Activated CD4-positive, alpha-beta T cell treated with anti-CD3 and anti-CD28 coated beads, Interleukin-2, Interleukin-4, amounts not matched to agents 100 ng/mL and 50 ng/mL, durations not matched to agents 16 hours and 8 hours (primary cell): ENCODE measurements at places on chromosomes 13 and 19.

- no peak for DNase-seq
Observed at GRCh38 chr19:8499048-8499833, 3.2 kb downstream of the PRAM1 start.

DNA sequence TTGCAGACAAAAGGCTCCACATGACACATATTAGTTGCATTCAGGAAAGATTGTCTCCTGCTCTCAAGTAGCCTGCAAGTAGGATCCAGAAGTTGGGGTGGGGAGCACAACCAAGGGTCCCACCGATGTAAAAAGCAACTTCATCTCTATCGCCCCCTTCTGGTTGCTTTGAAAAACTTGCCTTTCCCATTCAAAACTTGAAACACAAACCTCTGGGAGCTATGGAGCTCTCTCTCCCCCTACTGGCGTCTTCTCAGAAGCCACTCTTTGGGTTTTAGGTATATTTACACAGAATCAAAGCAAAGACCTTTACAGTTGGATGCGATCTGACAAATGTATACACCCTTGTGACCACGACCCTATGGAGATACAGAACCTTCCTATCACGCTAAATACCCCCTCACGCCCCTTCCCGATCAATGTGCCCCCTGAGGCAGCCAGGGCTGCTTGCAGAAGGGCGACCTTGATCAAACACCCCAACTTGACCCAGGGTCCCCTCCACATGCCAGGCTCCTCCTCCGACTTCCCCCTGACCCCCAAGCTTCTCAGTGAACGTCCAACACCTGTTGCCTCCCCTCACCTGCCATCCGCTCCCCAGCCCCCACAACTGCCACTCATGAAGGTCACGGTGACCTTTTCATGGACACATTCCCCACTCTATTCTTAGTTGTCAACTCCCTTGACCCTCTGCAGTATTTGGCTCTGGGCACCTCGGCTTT, 10.1 kb downstream of the NOSIP start:
- DNase-seq, result peak; percentile 85

DNA sequence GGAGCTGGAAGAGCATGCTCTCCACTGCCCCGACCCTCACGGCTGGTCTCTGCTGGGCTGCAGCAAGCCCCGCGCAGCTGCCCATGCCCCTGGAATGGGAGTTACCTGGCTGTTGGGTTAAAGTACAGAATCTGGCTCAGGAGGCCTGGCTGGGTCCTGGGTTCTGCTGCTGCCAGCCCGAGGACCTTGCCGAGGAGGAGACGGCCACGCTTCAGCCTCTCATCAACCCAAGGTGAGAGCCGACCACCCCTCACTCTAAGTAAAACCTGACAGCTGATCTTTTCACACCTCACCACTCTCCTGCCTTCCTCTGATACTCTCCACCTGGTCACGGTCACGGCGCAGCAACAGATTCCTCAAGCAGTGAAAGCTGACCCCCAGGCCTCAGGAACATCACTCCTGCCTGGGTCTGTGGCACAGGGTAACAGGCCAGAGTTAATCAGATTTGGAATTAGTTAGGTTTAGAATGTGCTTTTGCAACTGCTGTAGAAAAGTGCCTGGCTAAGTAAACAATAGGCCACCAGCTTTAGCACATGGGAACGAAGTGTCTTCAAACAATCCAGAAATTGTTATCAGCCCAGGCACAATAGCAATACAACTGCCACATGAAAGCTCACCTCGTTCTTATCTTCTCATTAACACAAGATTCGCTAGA, 20.5 kb downstream of the RAB20 start:
- DNase-seq, result no peak

- no peak for DNase-seq
Observed at GRCh38 chr19:39434123-39435076, 1.3 kb downstream of the RPS16 start.

GRCh38 chr13:102907886-102908515, 62.2 kb downstream of the ERCC5 start:
- no peak for DNase-seq

DNA sequence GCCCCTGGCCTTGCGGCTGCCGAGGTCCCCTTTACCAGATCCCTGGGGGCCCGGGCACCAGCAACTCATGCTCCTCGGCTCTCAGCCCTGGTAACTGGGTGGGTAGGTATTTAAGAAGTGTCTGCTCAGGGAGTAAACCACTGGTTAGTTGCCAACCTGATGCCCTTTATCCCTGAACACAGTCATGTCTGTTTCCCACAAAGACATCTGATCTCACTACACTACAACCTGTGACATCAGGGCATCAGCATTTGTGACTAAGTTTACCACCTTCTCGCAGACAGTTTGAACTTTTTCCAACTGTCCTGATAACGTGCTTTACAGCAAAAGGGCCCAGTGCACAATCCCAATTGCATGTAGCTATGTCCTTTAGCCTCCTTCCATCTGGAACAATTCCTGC, 22.0 kb downstream of the GGACT start:
- no peak for DNase-seq

DNA sequence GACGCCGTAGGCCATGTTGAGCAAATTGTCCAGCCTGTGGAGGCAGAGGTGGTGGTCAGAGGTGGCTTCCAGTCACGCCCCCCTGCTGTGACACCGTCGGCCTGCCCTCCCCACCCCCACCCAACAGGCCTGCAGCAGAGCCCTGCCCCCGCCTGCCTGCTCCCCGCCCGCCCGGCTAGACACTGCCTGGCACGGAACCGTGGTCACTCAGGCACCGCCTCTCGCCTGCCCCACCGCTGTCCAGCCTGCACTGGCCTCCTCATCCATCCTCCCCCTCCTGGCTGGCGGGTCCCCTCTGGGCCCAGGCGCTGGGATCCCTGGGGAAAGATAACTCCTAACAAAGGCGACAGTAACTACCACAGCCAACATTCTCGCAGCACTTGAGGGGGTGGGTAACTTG, 21.7 kb downstream of the PRKCSH start:
- DNase-seq, result no peak

DNA sequence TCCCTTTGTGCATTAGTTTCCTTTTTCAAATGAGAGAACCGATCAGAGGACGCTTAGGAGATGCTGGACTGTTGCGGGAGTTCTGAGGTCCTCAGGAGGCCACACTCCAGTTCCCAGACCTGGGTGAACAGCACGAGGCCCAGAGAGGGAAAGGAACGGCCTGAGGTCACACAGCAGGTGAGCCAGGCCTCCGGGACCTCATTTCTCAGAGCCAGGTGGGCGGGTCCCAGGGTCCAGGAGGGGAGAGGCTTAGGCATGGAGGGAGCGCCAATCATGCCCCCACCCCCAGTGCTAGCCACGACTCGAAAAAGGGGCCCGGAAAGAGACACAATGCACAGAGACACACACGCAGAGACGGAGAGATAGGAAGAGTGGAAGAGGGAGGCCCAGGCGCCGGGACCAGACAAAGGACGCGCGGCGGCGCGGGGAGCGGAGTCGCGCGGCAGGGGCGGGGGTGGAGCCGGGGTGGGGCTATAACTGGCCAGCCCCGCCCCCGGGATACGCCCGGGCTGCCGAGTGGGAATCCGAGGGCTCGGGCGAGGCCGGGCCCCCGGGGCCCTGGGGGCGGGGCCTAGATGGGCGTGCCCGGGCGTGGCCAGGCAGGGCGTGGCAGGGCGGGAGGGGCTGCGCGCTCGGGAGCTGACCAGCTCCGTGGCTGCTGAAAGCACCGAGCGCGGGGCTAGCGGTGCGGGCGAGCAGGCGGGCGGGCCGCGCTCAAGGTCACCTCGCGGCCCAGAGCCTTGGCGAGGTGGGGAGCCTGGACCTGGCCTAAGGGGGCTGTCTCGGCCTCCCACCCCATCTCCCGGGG, 1.6 kb downstream of the ELAVL3 start:
- peak; percentile 29 for DNase-seq

- no peak for DNase-seq
Observed at GRCh38 chr19:4409123-4409933, 6.9 kb downstream of the CHAF1A start.

- DNase-seq, result no peak
Observed at GRCh38 chr19:56707821-56708220, 36.3 kb upstream of the ZNF835 start.

DNA sequence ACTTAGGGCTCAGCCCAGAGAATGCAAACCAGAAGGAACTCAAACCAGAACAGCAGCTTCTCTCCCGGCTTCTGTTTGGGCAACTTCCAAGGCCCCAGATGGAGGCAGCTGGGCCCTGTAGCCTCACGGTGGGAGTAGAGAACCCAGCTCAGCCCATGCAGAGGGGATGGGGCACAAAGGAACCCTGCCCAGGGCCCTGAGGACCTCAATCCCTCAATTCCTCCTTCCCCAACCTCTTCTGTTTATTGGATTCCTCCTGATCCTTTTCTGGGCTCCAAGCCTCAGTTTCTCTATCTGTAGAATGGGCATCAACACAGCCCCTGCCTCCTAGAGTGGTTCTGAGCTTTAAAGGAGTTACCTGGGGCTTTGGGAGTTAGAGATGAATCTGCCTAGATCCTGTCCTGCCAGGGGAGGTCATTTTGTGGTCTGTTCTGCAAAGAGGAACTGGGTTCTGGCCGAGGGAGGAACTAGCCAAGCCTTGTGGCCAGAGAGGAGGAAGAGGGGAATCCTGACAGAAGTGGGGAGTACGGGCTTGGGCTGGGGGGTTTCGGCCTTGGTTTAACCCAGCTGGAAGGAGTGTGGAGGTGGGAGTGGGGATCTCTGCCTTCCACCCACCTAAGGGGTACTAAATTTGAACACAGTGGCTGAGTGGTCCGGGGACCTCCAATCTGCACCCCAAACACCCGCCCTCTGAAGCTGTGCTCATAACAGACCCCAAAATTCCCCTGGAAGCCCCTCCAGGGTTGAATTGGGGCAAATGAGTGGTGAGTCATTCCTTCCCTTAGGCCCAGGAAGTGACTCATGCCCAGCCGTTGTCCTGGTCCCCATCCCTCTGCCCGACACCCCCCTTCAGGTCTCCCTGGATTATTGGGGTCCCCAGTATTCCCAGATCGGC, 2.7 kb downstream of the ADGRE5 start:
- peak; percentile 70 for DNase-seq

DNA sequence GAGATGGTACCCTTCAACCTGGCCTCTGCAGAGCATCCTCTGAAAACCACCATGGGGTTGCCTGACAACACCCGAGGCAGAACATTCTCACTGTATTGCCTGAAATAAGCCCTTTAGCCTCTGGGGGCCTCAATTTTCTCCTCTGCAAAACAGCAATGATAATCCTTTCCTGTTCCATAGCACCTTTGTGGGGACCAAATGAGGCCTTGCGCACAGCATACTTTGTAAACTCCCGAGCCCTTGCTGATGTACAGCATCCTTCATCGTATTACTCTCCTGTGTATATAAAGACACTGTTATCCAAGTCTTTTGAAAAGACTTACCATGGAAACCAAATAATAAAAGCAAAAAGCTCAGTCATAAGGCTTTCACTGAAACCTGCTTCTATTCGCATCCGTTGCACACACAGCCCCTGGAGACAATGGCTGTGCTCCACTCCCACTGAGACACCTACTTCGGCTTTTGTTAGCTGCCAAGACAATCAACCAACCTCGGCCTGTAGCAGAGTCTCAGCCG, 276.0 kb downstream of the FOXO1 start:
- no peak for DNase-seq

DNA sequence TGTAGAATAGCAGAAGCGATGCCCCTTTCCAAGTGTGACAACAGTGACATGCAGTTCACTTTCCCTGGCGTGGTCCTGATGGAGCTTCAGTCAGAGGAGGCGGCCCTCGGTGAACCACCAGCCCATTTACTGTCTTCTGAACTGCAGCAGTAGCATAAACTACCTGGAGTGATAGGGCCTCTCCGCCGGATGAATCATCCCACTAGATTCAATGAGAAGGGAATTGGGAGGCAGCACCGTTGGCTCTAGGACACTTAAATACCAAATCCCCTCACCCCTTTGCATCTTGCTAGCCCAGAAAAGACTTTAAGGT, 112.8 kb upstream of the GPR12 start:
- no peak for DNase-seq

DNA sequence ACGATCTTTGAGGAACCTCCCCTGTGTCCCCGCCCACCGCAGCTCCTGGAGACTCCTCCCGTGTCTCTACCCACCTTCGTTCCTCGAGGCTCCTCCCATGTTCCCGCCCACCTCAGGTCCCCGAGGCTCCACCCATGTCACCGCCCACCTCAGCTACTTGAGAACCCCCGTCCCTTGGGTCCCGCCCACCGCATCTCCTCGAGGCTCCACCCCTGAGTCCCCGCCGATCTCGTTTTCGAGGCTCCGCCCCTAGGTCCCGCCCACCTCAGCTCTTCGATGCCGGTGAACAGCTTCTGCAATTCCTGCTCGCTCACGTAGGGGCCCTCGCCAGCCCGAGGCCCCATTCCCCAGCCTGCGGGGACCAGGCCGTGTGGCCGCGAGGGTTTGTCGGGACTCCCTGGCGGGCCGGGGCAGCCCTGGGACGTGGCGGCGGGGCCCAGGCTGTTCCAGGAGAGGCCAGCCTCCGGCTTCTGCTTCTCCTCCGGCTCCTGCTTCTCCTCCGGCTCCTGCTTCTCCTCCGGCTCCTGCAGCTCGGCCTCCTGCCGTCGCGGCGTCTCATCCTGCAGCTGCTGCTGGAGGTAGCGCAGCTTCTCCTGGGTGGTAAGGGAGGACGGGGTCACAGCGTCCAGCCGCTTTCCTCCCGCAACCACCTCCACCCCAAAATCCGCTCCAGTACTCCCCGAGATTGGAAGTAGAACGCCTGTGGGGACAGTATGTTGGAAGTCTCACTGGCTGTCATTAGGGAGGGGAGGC, 16.7 kb downstream of the TSKS start:
- DNase-seq, result peak; percentile 28

- no peak for DNase-seq
Observed at GRCh38 chr13:41049480-41050440, 11.5 kb upstream of the WBP4 start.

DNA sequence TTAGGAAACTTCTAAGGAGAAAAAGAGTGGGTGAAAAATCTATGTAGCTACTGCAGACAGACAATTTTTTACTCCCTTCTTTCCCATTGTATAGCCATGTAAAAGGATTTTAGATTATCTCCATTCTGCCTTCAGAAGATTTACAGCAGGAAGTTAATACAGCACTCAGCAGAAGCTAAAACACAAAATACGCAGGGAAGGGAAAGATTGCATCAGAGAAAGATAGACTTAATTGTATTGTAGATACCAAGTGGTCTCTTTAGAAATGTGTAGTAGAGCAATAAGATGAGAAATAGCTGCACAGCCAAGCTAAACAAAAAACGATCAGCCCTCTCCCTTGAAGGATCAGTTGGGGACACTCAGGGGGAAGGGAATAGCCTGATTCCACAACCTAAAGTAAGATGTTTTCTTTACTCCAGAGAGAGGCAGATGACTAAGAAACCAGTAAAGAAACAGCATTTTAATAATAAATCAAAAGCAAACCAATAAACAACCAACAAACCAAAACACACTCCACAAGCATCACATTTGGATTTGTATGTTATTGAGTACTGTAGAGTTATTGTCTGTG, 236.7 kb upstream of the SLITRK1 start:
- DNase-seq, result no peak
